Spleen (tissue), 13 donors: ENCODE measurements at places on chromosomes 16 and 17. TPM values are rescaled to one million over a fixed set of nuclear protein-coding genes. Genes with fewer than 3 reads are reported as not detected.

CHST5 gene
- 0.07 TPM for polyA plus RNA-seq

WFDC1 gene
- polyA plus RNA-seq, result 2.2 TPM

DNA sequence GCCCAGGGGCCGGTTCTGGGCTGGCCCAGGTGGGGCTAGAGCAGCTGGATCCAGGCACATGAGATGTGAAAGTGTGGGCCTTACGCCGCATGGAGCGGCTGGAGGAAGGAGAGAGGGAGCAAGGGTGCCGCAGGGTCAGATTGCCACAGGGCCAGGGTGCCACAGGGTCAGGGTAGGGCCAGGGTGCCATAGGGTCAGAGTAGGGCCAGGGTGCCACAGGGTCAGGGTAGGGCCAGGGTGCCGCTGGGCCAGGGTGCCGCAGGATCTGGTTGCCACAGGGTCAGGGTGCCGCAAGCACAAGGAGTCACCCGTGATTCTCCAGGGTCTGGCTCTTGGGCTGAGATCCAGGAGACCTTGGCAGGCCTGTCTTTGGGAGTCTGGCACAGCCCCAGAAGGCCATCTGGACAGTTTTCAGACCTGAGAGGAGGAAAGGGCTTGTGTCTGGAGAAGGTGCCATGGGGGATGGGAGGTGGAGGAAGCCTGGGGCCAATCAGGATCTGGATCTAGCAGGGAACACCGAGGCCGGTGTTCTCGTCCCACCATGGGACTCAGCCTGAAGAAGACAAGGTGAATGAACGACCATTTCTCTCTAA is 13.1 kb upstream of the LASP1NB start:
- no peak overlapping the region for H3K4me3 ChIP-seq
- H3K27me3 ChIP-seq, result no peaks in the 10 kb centered on the region
- H3K36me3 ChIP-seq, result peaks cover 52% of the 10 kb centered on the region
- H3K27ac ChIP-seq, result peak overlapping the region; percentile 39

GRCh38 chr16:57446531-57447185 is 527 bp downstream of the CIAPIN1 start:
- no peaks in the 10 kb centered on the region for H3K36me3 ChIP-seq
- peaks cover 43% of the 10 kb centered on the region for H3K4me1 ChIP-seq
- peak overlapping the region; percentile 87 for H3K27ac ChIP-seq
- H3K4me3 ChIP-seq, result peak overlapping the region; percentile 97
- no peaks in the 10 kb centered on the region for H3K27me3 ChIP-seq

DNA sequence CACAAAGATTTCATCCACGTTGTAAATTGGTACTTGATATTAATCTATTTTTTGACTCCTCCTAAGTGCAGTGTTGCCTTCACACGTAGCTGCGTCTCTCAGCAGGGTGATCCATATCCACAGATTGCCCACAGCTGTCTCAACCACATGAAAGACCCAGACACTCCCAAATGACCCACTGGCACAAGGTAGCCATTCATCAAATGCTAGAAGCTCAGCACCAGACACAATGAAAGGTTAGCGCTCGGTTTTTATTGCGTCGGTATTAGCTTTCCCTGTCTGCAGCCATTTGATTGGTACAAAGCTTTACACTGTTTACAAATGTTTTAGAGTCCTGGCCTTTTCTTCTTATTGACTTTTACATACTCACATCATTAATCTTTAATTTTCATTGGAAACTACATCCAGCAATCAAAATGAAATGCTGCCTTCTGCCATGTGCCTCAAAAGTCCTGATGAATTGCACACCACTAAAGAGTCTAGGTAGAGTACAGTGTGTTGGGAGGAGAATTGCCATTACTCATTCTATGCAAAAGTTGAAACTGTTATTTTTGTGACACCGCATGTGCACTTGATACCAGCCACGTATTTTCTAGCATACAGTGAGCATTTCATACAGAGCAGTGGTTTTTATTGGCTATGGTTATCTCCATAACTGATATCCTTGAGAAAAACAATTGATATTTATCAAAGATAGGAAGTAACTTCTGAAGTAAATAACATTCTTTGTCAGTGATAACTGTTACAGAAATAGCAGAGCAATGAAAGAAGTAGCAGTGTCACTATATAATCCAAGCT is 127.3 kb upstream of the NUDT7 start:
- H3K27ac ChIP-seq, result no peak overlapping the region
- H3K27me3 ChIP-seq, result no peaks in the 10 kb centered on the region
- DNase-seq, result no peak
- no peaks in the 10 kb centered on the region for H3K4me1 ChIP-seq
